Endothelial cell of umbilical vein (primary cell): ENCODE measurements at places on chromosomes 12 and 14.

- DNase-seq, result no peak
Measured at GRCh38 chr14:24986206-24986893, 63.6 kb downstream of the STXBP6 start.

GRCh38 chr12:127240249-127240929 is 1026.6 kb upstream of the TMEM132C start:
- DNase-seq, result no peak

GRCh38 chr14:89869606-89870005 is 84.9 kb downstream of the EFCAB11 start:
- DNase-seq, result no peak

DNA sequence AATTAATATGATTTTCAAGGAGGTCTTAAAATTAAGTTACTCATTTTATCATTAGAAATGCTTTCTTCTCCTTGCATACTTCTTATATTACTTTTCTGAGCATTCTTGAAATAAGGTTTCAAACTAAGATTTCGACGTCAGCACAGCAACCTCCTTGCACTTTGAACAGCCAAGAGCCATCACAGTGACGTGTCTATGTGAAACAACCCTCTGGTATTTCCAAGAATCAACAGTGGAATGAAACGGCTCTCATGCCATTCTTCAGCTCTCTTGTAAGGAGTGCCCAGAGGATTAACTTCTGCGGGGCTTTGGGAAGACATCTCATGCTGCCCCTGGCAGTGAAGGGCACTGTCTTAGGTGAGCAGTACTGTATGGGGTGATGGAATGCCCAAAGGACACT is 109.2 kb downstream of the EFCAB11 start:
- DNase-seq, result no peak

DNA sequence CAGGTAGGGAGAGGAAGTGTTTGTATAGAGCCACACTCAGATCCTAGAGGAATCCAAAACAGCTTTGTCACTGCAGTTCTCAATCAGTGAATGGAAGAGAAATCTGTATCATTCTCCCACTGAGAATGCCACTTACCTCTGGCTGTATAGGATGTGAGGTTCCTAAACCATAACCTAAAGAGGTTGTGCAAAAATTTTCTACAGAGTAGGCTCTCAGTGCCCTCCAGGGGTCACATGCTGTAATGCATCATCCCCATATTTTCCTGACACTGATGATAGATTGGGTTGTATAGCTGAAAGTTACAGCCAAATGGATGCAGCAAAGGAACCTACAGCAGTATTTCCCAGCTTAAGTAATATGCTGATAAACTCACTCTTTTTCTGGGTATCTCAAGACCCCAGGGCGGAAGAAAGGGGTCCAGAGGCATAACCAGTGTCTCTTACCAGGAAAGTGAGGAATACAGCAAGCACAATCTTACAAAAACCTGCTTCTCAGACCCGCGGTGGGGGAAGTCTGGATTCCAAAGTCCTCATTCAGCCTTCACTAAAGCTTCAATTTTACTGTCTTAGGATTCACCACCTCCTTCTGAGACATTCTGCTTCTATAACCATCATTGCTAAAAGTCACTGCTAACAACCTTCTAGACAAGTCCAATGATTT is 3.8 kb downstream of the BCDIN3D start:
- peak; percentile 67 for DNase-seq

GRCh38 chr14:23638414-23639047 is 2.4 kb downstream of the DHRS2 start:
- DNase-seq, result no peak

DNA sequence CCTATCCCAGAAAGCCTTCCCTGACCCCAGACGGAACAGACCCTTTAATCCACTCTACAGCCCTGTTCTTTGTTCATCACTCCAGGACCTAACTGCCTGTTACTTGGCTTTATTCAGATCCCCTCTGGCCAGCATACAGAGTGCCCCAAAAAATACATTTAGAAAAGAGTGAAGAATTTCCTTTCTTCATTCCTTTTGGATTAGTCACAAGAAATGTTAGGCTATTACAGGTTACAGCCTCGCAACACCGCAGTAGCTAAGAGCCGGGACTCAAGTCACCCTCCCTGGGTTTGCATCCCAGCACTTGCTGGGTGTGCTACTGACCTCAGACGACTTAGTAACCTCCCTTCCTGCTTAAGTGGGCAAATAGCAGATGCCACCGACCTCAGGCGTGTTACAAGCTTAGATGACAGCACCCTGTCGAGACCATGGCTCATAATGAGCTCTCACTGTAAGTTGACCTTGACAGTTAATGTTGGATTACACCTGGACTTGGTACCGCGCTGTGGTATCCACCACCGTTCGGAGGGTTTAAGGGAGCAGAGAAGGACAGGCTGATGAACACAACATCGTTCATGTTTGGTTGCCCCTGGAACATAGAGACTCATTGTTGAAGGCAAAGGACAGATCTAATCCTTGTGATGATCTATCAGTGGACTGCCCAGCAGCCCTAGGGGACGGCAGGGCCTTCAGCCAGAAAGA is 12.9 kb downstream of the GLRX5 start:
- DNase-seq, result peak; percentile 67

- no peak for DNase-seq
Measured at GRCh38 chr14:24802236-24802635, 168.2 kb upstream of the GZMB start.

DNA sequence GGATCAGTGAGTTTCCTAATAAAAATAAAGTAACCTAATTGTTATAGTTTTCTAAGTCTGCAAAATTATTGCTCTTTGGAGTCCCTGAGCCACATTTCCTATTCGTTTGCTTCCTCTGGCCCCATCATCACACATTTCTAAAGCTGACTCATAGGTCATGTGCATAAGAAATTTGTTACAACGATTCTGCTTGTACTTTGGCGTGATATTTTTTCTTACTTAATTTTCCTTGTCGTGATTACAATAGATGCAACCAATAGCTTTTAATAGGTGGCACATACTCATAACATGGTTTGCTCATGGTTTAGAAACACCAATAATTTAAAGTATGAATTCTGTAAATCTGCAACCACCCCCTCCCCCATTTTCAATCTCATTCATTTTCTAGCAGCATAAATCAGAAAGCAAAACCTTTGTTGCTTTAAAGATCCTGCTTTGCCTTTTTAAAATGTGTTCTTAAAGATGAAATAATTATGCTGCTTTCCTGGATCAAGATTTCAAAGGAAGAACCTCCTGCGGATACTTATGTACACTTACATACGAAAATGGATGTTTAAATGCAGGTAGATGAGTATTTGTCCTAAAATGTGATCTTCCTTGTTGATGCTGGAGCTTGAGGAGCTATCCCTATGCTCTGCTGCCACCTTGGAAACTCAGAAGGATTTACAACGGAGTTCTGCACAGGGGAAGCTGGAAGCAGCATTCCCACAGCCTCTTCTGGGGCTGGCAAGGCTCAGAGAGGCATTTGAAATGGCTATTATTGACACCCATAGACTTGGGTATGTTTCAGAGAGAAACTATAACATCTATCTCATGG is 1.7 kb upstream of the FLRT2 start:
- peak; percentile 94 for DNase-seq

DNA sequence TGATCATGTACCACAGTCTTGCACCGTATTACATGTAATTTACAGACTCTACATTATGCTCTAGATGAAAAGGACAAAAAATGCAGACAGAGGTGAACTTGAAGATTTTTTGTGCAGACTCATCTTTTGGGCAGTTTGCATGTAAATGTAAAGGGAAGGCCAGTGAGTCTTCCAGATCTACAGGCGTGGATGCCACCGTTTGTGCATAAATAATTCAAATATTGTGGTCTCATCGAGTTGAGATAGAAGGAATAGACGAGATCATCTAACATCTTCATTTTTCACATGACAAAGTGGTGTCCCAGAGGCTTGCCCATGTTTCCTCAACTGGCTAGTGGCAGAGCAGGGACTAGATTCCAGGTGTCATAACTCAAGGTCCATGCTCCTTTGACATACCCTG is 125.2 kb downstream of the ALX1 start:
- no peak for DNase-seq

DNA sequence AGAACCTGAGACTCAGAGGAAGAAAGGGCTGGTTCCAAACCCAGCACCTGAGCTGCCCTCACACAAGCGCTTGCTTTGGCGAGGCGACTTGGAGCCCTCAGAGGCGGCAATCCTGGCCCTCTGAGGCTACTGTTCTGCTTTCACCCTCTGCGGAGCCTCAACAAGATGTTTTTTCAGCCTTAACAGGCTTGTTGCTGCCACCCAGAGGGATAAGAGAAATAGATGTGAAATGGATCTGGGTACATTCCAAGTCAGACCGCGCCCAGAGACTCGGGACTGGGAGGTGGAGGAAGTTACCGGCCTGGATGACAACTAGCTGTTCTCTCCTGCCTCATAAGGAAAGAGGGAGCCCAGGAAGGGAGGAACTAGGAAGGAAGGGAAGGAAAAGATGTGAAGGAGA is 89.6 kb downstream of the TTC7B start:
- DNase-seq, result no peak

- no peak for DNase-seq
Measured at GRCh38 chr12:106362971-106363370, 5.4 kb downstream of the POLR3B start.

DNA sequence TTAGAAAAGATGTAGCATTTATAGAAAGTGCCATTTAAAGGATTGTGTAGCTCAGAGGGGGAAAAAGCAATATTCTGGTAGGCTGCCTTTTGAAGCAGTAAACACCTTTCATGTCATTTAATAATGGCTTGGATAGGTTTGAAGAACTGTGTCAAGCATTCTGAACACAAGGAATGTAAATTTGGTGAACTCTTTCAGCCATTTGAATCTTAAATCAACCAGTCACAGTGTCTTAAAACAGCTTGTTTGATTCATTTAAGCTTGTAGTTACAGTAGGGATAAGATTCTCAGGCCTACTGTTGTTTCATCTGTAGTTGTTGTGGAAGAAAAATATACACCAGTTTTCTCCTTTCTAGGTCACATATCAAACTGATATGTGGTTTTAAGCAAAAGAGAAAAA is 299.4 kb upstream of the NOVA1 start:
- DNase-seq, result no peak

GRCh38 chr12:12835378-12836146 is 22.4 kb downstream of the DDX47 start:
- DNase-seq, result no peak

- DNase-seq, result no peak
Measured at GRCh38 chr14:29037411-29037810, 270.8 kb downstream of the FOXG1 start.

DNA sequence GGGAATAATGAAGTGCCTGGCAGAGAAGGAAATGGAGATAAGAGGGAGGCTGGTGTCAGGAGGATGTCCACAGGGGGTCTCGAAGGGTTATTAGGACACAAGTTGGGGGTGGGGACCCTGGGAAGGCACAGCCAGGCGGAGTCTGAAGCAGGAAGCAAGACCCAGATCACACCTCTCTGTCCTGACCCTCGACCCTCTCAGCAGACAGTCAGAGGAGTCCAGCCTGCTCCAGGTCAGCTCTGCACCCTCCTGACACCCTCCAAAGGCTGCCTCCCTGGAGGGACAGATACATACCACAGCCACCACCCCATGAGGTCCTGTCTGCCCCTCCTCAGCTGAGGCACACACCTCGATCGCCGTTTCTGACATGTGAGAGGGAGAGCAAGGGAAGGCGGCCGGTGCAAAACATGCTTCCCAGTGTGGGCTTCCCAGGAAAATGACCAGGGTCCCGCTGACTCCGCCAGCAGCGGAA is 9.0 kb downstream of the BCL11B start:
- DNase-seq, result no peak

GRCh38 chr14:104531421-104532190 is 48.0 kb upstream of the C14orf180 start:
- DNase-seq, result no peak

GRCh38 chr14:62431496-62431895 is 613.8 kb downstream of the KCNH5 start:
- no peak for DNase-seq

DNA sequence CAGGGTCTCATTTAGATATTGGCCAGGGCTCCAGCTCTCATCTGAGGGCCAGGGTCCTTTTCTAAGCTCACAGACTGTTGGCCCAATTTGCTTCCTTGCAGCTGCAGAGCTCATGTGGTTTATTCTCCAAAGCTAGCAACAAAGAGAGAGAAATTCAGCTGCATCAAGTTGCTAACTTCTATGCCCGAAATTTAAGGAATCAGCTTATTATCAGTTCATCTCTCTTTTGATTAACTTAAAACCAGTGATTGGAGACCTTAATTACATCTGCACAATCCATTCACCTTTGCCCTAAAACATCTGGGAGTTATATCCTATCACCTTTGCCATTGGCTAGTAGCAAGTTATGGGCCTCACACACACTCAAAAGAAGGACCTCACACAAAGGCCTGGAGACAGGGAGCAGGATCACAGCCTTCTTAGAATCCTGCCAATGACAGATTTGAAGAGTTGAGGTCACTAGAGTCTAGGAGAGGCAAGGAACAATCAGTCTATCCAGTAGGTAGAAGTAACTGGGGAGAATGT is 258.8 kb upstream of the GARIN6 start:
- DNase-seq, result no peak

DNA sequence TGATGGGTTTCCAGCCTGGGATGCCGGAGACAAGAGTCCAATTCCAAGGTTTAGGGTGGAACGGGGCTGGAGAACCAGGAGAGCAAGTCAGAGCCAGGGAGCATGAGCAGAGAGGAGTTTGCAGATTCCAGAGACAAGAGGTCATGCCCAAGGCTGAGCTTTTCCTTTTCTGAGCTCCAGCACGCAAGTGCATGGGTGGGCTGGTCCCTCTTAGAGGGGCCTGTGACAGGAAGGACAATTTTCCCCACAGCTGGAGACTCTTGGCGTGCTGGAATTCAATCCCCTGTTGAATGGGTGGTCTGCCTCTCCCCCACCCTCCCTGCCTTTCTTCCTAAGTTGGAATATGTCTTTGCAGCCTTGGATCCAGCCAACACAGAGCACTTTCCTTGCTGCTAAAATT is 431.9 kb downstream of the BCL11B start:
- DNase-seq, result no peak

DNA sequence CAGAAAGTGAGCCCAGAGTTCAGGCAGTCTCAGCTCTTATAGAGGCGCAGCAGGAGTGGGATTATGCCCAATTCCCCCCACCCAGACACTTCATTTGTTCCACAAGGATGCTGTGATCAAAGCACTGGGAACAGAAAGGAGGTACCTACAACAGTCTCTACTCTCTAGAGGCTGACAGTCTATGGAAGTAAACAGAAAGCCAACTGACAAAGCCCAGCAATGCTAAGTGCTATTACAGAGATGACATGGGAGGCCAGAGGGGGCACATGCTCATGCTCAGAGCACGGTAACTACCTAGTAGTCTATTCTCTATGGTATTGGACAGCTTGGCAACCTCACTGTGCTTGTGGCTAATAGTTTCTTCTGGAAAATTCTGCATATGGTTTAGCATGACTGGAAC is 85.9 kb downstream of the STXBP6 start:
- no peak for DNase-seq

GRCh38 chr14:94051115-94051514 is 25.0 kb downstream of the OTUB2 start:
- DNase-seq, result peak; percentile 40

DNA sequence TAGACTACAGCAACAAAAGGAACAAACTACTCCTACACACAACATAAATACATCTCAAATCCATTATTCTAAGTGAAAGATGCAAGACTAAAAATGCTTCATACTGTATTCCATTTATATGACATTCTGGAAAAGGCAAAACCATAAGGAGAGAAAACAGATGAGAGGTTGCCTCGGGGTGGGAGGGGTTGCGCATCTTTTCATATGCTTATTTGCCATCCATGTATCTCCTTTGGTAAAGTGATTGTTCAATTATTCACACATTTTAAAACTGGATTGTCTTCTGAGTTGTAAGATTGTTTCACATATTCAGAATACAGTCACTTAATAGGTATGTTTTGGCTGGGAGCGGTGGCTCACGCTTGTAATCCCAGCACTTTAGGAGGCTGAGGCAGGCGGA is 5.1 kb upstream of the TMEM263 start:
- no peak for DNase-seq
